ENCODE measurements at places on chromosomes 3 and 15. TPM values are rescaled to one million over a fixed set of nuclear protein-coding genes. Genes with fewer than 3 reads are reported as not detected.

- no peak for DNase-seq
These were observed 507.0 kb upstream of the TPRG1 start for GRCh38 chr3:188664795-188665194.

DNA sequence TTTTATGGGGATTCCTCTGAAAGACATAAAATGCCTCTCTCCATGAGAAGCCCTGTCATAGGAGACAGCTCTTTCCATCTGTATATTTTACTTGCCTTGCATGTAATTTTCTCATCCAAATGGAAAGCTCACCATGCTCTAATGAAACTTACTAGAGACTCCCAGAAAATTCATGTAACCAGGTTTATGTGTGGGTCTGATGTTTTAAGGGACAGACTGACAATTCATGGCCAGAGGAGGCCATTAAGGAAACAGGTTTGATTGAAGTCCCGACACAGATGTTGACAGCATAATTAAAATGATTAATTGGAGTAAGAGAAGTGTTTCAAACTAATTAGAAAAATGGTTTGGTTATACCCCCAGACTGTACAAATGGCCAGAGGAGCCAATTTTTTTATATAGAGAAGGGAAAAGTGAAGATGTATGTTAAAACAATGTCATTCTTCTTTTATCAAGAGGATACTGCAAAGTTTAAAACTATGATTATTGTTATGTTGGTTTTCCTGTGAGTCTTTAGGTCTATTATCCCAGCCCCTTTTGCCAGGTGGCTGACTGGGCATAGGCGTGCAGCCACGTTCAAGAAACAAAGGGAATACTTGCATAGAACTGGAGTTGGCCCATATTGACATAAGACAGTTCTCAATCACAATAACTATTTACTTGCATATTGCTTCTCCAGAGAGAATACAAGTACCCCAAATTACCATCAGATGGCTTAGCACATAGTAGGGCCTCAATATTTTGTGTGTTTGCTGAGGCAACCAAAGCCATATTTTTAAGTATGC is 64.8 kb downstream of the RBMS3 start:
- no peak for DNase-seq

- DNase-seq: peak; percentile 86
These were observed 35.5 kb downstream of the ESYT3 start for GRCh38 chr3:138469874-138470273.

DNA sequence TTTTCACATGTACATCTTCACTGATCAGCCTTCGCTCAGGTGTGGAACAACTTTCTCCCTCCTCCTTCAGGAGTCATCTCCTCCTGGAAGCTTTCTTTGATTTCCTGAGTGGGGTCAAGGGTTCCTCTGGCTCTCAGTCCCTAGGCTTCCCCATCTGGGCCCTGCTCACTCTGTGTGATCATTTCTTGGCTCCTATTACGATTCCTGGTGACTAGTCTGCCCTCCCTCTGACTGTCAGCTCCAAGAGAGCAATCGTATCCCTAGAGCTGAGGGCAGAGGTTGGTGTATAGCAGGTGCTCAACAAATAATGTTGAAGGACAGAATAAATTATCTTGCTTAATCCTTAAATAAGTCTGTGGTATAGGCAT is 15.3 kb upstream of the PRKCD start:
- DNase-seq: no peak

RGMA gene
- total RNA-seq: 101 TPM
